Activated gamma-delta T cell treated with Interleukin-2 at 50 U/mL for 16 hours (primary cell): ENCODE measurements at places on chromosomes 12 and 14.

DNA sequence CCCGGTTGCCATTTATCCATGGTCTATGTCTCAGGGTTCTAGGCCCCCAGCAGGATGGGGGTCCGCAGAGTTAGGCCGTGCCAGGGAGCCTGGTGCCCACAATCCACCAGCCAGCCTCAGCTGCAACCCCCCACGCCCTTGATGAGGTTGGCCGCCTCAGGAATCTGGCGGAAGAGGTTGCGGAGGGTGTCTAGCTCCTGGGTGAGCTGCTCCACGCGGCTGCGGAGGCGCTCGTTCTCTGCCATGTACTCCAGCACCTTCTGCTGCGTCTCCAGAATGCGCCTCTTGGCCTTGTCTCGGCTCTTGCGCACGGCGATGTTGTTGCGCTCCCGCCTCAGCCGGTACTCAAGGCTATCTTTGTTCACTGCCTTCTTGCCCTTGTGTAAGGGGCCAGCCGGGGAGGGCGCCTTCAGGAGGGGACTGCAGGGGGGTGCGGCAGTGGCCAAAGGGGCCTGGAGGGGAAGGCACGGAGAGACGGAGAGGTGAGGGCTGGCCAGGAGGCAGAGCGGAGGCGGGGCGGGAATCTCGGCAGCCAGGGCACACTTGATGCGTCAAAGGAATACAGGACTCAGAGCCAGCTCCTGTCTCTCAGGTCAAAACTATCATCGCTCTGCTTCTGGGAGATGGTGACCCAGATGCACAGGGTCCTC, 1.6 kb downstream of the CEBPE start:
- no peak for DNase-seq

DNA sequence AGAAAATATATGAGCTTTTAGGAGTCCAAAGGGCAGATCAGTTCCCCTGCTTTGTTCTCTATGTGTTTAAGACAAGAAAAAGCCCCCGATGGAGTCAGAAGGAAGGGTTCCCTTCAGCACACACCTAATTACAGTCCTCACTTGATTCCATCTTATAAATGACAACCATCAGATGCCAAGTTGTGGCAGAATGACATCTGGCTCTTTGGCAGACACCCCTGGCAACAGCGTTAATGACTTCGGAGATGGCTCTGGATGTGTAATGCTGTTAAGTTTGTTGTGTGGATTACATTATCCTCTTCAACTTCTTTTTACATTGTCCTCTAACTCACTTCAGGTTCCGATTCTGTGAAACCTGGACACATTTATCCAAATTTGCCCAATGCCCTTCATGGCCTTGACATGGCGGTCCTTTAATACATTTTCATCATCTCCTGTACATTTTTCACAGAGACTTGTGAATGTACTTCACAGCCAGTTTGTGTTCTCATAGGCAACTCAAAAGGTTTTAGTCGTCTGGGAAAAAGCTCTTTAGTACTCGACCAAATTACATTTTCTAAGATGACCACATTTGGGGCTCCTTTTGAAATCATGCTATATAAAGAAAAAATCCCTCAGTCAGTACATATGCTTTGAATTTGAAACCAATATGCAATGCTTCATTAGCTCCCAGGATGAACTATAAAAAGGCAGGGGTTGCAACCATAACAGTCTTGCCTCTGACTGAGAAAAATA, 667.8 kb downstream of the NOVA1 start:
- DNase-seq: no peak

DNA sequence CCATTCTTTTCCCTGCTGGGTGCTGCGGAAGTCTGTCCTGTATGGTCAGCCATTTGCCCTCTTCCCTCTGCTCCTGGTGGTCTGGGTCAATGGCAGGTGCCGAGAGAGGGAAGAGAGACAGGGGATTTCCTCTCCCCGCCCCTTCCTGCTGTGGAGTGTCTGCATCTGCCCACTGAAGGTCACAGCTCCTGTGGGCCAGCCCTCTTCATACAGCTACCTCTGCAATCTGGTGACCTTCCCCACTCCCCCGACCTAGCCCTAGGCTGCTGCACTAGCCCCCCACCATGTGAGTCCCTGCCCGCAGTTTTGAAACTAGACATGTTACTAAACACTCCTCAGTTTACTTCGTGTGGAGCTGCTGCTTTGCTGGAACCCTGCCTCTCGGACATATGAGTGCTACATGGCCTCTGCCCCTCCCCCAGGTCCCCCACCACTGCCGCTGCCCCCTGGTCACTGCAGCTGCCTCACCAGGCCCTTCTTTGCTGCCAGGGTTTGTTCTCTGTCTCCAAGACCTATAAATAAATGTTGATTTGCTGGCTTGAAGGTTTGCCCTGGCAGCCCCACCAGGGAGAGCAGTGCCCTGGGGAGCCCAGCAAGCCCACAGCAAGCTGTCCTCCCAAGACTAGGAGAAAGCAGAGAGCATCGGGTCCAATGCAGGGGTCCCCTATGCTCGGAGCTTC, 102.9 kb downstream of the DPF3 start:
- no peak for DNase-seq

DNA sequence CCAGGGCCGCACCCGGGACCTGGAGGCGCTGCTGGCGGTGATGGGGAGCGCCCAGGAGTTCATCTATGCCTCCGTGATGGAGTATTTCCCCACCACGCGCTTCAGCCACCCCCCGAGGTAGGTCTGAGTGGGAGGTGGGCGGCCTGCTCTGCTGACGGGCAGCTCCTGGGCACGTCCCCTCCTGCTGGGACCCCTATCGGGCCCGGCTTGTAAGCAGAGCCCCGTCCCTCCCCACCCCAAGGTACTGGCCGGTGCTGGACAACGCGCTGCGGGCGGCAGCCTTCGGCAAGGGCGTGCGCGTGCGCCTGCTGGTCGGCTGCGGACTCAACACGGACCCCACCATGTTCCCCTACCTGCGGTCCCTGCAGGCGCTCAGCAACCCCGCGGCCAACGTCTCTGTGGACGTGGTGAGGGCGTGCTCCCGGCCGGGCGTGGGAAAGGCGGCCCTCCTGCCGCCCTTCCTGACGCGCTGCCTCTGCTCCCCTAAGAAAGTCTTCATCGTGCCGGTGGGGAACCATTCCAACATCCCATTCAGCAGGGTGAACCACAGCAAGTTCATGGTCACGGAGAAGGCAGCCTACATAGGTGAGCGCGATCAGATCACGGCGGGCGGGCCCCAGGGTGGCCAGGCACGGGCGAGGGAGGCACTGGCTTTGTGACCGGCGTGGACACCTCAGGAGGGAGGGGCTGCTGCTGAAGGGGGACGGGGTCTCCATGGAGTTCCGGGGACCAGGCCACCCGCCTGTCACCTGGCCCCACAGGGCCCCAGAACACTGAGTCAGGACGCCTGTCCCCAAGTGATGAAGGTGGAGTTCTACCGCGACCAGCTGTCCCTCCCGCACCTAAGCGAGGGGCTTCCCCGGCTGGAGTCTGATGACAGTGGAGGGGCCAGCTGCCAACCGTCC, 7.3 kb downstream of the PLD4 start:
- DNase-seq: no peak

GRCh38 chr14:63875311-63875710, 22.5 kb downstream of the SYNE2 start:
- DNase-seq: no peak
